IMR-90 (cell line): ENCODE measurements at places on chromosomes 2 and 18. TPM values are rescaled to one million over a fixed set of nuclear protein-coding genes. Genes with fewer than 3 reads are reported as not detected.

DNA sequence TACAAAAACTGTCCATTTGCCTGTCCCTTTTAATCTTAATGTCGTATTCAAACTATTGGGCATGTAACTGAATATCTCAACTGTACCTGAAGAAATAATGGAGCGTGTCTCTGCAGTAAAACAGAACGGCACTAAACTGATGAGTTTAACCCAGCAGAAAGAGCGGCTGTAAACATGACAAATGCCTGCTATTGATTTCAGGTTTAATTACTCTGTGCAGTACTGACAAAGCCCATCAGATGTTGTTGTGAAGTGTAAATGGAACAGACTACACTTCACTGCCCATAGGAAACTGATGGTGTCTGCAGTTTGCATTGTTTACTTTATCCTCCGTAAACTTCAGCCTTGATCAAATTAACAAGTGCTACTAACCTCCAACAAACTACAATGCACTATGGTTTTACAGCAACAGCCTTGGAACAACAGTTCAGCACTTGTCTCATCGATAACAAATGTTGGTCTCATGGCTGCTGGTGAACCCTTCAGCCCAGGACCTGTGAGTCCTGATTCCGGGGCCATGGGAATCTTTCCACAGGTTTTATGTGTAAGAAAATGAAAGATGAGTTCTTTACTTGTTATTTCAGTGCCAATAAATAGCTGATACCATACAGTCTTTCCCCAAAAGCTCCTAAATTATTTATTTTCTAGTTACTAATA, 316.5 kb downstream of the CCDC178 start:
- DNase-seq, result no peak

- no peak for DNase-seq
These were observed 111.1 kb downstream of the ADCYAP1 start for GRCh38 chr18:1015777-1016176.

Gene CTAGE1
- under 0.01 TPM in 1 of 2 replicates, not detected in the other for total RNA-seq

DNA sequence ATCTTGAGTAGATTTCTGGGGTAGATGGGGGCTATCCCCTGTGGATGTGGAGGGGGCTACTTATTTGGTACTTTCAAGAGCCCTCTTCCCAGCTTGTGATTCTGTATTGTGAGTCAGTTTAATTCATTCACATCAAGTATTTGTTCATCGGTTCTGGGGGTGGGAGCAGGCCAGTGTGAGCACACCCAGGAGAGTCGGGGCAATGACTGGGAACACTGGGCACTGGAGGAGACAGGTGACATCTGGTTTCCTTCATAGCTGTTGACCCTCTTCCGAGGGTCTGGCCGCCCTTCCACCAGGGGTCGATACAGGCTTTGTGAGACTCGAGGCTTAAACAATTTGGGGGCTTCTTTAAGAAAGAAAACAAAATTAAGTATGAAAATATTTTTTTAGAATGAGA, 2.5 kb upstream of the TOGARAM2 start:
- DNase-seq, result no peak

Gene SETBP1
- total RNA-seq, result 0.28 and 0.36 TPM in 2 replicates
